ENCODE measurements at places on chromosomes 2 and 18.

GRCh38 chr2:36605273-36605672 lies 7.3 kb upstream of the FEZ2 start:
- H3K4me1 ChIP-seq, result no peaks in the 10 kb centered on the region
- H3K27ac ChIP-seq, result no peak overlapping the region
- no peaks in the 10 kb centered on the region for H3K36me3 ChIP-seq
- no peak overlapping the region for H3K4me3 ChIP-seq
- DNase-seq, result no peak
- no peaks in the 10 kb centered on the region for H3K27me3 ChIP-seq

- no peaks in the 10 kb centered on the region for H3K27me3 ChIP-seq
- no peaks in the 10 kb centered on the region for H3K36me3 ChIP-seq
- H3K4me3 ChIP-seq, result no peak overlapping the region
- H3K4me1 ChIP-seq, result peaks cover 37% of the 10 kb centered on the region
- DNase-seq, result no peak
Measured at GRCh38 chr2:239271882-239272281, 128.9 kb downstream of the HDAC4 start.

DNA sequence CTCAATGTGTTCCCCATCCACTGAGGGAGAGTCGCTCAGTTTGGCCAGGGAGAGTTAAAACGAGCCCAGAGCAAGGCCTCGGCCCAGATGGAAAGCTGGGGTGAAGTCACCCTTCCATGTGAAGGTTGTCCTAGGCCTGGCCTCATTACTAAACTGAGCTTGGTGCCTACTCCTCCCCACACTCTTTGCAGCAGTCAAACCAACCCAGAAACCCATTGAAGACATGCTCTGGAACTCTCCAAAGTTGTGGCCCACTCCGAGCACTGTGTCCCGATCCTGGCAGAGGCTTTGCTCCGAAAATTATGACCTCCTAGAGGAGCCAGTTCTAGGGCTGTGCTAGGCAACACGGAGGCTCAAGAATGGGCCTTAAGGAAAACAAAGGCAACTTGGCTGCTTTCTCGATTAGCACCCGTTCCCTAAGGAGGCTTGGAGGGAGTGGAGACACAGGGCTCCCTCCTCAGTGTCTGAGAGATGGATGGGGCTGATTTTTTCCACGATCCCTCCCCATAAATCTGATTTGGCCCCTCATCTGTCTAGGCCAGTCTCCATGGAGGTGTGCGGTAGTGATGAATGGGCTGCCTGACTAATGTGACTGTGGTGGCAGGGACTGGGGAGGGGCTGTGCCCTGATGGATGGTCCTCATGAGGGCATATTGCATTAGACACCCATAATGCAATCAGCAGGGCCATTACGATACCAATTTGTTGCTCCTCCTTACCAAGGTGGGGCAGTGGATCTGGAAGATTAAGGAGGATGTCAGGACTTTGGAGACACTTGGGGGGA lies 11.7 kb upstream of the CYP26B1 start:
- H3K4me3 ChIP-seq, result no peak overlapping the region
- no peaks in the 10 kb centered on the region for H3K4me1 ChIP-seq
- DNase-seq, result no peak
- no peaks in the 10 kb centered on the region for H3K36me3 ChIP-seq
- H3K27ac ChIP-seq, result no peak overlapping the region
- peaks cover 36% of the 10 kb centered on the region for H3K27me3 ChIP-seq

- H3K4me1 ChIP-seq, result no peaks in the 10 kb centered on the region
- H3K27ac ChIP-seq, result no peak overlapping the region
- H3K27me3 ChIP-seq, result no peaks in the 10 kb centered on the region
- no peak overlapping the region for H3K4me3 ChIP-seq
- no peak for DNase-seq
Measured at GRCh38 chr2:22929998-22930397, 455.0 kb upstream of the KLHL29 start.

DNA sequence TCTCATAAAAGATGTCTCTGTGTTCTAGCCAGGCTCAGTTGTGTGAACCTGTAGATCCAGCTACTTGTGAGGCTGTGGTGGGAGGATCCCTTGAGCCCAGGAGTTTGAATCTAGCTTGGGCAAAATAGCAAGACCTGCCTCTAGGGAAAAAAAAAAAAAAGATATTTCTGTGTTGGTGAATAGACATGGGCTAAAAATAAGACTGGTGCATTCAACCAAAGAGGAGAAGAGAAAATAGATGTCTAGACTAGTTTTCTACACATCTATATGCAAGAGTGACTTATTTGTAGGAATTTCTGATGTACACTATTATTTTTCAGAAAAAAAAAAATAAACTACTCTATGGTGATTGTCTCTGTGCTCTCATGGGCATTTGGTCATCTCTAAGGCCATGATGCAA lies 555.1 kb downstream of the BCL11A start:
- no peak for DNase-seq
- H3K4me3 ChIP-seq, result no peak overlapping the region
- no peak overlapping the region for H3K27ac ChIP-seq
- no peaks in the 10 kb centered on the region for H3K27me3 ChIP-seq

GRCh38 chr2:113124181-113124961 lies 3.0 kb upstream of the IL1RN start:
- H3K27ac ChIP-seq, result peak overlapping the region; percentile 22
- H3K27me3 ChIP-seq, result peaks cover 10% of the 10 kb centered on the region
- no peaks in the 10 kb centered on the region for H3K36me3 ChIP-seq

- DNase-seq, result no peak
- no peak overlapping the region for H3K27ac ChIP-seq
- no peaks in the 10 kb centered on the region for H3K27me3 ChIP-seq
- no peaks in the 10 kb centered on the region for H3K36me3 ChIP-seq
Measured at GRCh38 chr2:72743481-72743880, 82.4 kb downstream of the EXOC6B start.

DNA sequence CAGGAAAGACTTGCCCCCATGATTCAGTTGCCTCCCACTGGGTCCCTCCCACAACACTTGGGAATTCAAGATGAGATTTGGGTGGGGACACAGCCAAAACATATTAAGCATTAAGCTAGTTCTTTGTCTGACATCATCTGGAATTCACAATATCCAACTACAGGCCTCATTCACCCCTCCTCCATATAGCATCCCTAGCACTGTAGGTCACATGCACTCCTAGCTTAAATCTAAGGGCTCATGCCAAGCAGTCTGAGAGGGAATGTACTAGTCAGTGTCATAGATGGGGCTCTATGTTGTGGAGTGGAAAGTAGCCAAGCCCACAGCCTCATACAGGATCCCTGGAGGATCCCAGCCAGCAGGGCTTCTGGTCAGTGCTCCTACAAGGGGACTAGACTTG lies 92.1 kb downstream of the IRS1 start:
- H3K27ac ChIP-seq, result no peak overlapping the region
- H3K4me1 ChIP-seq, result no peaks in the 10 kb centered on the region
- no peaks in the 10 kb centered on the region for H3K36me3 ChIP-seq
- H3K4me3 ChIP-seq, result no peak overlapping the region
- H3K27me3 ChIP-seq, result no peaks in the 10 kb centered on the region

DNA sequence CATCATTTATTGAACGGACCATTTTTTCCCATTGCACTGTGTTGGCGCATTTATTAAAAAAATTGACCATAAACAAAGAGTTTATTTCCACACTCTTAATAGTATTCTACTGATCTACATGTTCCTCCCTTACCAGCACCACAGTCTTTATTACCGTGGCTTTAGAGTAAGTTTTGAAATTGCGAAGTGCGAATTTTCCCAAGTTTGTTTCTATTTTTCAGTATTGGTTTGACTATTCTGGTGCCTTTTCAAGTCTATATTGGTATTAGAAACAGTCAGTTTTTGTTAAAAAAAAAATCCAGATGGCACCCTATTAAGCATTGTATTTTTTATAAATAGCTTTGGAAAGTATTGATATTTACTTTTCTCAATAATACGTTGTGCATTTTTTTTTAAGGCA lies 795.1 kb upstream of the HS6ST1 start:
- no peak overlapping the region for H3K4me3 ChIP-seq
- no peaks in the 10 kb centered on the region for H3K4me1 ChIP-seq
- no peaks in the 10 kb centered on the region for H3K27me3 ChIP-seq
- H3K36me3 ChIP-seq, result no peaks in the 10 kb centered on the region

DNA sequence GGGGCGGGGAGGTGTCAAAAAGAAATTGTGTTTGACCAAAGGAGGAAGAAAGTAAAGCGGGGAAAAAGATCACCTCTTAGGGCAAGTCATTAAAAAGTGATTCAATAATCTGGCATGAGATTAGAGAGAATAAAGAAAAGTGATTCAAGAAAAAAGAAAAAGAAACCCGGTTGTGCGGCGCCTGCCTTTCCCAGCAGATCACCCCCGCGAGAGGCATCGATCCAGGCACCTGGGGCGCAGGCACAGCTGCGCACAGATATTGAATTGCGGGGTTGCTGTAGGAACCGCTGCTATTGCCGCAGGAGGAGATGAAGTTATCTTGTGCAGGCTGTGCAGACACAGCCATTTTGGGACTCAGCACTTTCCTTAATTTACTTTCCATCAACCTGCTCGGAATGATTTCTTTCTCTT lies 71.2 kb downstream of the PLB1 start:
- no peaks in the 10 kb centered on the region for H3K27me3 ChIP-seq
- no peaks in the 10 kb centered on the region for H3K36me3 ChIP-seq
- peak overlapping the region; percentile 66 for H3K4me3 ChIP-seq
- peaks cover 3% of the 10 kb centered on the region for H3K4me1 ChIP-seq
- peak overlapping the region; percentile 42 for H3K27ac ChIP-seq
